ENCODE measurements at places on chromosomes 7 and 10. TPM values are rescaled to one million over a fixed set of nuclear protein-coding genes. Genes with fewer than 3 reads are reported as not detected.

DNA sequence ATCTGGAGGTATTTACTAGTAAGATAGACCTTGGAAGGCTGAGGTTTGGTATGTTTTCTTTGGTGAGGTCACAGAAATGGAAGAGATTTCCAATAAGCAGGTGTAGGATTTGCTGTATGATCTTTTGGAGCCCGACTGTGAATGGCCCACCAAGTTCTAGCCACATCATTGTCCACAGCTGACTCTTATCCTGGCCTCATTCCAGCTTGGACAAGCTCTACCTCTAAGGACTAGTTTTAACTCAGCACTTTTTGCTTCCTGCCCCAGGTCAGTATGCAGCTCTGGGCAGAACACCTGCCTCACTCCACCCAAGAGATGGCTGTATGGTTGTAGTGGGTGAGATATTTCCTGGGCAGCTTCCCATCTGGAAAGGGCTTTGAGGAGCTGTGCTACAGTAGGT is 6.1 kb upstream of the CPA4 start:
- DNase-seq: no peak

The AKR1B15 gene
- total RNA-seq: not detected

DNA sequence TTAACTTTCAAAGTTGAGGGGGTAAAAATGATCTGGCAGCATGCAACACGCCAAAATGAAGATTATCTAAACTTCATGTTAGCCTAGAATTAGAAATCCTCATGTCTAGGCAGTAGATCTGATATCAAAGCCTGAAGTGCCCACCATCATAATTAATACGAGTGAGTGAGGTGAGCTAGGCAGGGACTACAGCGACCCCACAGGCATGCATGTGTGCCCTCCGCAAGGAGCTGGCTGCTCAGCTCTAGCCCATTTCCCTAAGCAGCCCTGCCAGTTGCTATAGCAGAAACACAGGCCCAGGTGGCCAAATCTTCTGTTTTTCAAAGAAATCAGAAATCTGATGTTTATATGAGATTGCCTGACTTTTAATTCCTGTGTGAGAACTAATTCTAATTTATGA is 93.1 kb upstream of the IFRD1 start:
- no peak for DNase-seq

The ERVW-1 gene
- not detected for total RNA-seq

- no peak for DNase-seq
Observed at GRCh38 chr10:131578472-131578970, 267.0 kb upstream of the TCERG1L start.

- DNase-seq: no peak
Observed at GRCh38 chr7:95493247-95493646, 7.5 kb downstream of the ASB4 start.

DNA sequence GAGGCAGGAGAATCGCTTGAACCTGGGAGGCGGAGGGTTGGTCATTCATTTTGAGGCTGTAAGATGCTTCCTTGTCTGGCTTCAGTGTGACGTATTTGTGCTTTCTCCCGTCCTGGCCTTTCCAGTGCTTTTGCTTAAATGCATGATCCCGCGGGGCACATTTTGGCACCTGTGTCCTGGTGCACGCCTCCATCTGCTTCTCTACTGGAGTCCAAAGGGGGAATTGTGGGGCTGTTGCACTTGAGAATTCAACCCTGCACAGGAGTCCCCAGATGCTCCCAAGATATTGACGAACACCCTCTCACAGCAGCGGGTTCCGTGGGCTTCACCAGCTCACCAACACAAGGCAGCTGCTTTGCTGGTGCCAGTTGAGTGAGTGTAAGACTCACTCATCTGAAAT is 10.3 kb upstream of the LRRC27 start:
- no peak for DNase-seq

- DNase-seq: no peak
Observed at GRCh38 chr7:22109761-22110160, 164.1 kb upstream of the CDCA7L start.

DNA sequence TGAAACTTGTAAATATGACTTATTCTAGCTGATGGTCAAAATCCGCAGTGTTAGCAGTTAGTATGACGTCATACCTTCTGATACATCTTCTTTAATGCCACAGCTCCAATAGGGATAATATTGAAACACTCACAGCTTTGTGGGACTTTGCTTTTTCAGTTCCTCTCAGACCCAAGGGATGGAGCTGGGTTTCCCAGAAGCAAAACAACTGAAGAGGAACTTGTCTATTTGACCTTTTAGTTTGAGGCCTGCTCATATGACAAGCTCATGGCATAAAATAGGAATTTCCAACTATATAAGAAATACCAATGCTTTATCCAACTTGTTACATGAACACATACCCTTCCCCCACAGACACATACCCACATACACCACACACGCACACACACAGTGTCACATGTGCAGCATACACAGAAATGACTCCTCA is 31.6 kb upstream of the C10orf67 start:
- no peak for DNase-seq

- DNase-seq: no peak
Observed at GRCh38 chr7:37728747-37729146, 45.2 kb downstream of the GPR141 start.

The ARHGEF5 gene
- total RNA-seq: 2.4 TPM

GRCh38 chr7:80467069-80467468 is 44.8 kb downstream of the GNAT3 start:
- no peak for DNase-seq

GRCh38 chr7:100434297-100435144 is 1.8 kb downstream of the PPP1R35 start:
- DNase-seq: no peak

DNA sequence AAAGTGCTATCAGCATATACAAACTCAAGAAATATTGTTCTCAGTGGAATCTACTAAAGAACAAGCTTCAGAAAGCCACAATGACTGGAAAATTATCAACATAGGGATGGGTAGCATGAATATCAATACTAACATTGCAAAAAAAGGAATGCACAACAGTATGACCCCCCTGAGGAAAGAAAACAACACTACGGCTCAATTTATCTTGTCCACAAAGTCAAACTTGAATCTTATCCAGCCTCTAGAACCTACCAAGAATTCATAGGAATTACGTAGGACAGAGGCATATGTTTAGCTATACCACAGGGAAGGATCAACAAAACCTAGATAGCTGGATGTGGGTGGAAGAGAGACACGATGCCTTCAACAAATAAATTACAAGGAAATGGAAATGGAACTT is 54.6 kb downstream of the AGMO start:
- DNase-seq: no peak

The TAC1 gene
- not detected for total RNA-seq

DNA sequence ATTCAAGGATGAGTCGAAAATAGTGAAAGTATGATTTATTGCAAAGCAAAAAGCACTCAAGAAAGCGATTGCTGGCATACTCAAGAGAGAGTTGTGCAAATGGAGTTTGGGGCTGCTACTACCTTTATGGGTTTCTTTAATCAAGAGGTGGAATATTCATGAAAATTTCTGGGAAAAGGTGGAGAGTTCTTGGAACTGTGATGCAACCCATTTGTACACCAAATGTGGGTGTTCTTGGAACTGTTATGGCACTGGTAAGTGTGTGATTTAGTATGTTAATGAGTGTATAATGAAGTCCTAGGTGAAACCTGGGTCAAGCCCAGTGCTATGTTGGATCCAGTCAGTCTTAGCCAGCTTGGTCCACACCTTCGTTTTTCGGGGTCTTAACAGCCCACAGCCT is 3.4 kb upstream of the VOPP1 start:
- DNase-seq: no peak

The WDR91 gene
- 3.8 TPM for total RNA-seq

The LRIT1 gene
- total RNA-seq: not detected

GRCh38 chr10:71946700-71947099 is 17.5 kb upstream of the CHST3 start:
- DNase-seq: no peak

The FAM13C gene
- total RNA-seq: 7.8 TPM

DNA sequence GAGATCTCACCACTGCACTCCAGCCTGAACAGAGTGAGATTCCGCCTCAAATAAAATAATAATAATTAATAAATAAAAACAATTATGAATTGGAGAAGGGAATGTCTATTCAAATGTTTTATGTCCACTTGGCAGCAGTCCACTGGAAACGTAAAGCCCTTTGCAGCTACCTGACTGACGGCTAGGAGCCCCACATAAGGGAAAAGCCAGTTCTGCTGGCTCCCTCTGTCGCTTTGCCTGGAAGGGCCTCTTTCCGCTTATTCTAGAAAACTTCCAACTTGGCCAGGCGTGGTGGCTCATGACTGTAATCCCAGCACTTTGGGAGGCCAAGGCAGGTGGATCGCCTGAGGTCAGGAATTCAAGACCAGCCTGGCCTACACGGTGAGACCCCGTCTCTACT is 6.1 kb upstream of the TNS3 start:
- no peak for DNase-seq

- DNase-seq: no peak
Observed at GRCh38 chr10:70193391-70193844, 23.1 kb upstream of the SAR1A start.

DNA sequence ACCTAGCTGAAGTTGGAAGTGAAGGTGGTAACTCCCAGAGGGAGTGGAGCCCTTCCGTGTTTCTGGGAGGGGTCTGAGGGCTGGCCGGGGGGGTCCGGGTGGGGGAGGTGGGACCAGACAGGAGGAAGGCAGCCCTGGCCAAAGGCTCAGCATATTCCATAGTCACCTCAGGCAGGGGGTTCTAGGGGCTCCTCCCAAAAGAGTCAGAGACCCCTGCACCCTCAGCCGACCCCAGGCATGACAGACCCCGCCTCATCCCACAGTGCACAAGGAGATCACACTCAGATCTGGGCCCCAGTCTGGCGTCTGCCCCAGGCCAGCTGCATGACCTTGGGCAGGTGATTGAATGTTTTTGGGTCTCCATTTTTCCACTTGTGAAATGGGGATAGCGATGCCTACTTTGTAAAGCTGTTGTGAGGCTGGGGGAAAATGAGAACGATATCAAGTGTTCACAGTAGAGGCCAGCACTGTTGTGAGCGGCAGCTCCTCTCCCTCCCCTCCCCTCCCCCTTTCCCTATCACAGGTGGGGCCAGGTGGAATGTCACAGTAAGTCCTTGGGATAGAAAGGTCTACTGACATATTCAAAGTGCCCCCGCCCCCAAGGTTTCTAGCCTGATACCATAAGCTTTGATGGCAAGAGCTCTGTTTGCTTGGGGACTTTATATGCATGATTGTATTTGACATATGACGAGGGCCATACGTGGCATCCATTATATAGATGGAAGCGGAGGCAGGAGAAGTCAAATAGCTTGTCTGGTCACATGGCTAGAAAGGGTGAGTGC is 33.3 kb downstream of the DNAJB12 start:
- no peak for DNase-seq

- DNase-seq: no peak
Observed at GRCh38 chr10:77889277-77889903, 37.2 kb downstream of the DLG5 start.

Data from Right ventricle myocardium inferior (tissue), 1 donor.